Large intestine (tissue), 12 donors: ENCODE measurements at places on chromosomes 12 and 14. TPM values are rescaled to one million over a fixed set of nuclear protein-coding genes. Genes with fewer than 3 reads are reported as not detected.

RPGRIP1 gene
- 0.49 TPM for polyA plus RNA-seq

DNA sequence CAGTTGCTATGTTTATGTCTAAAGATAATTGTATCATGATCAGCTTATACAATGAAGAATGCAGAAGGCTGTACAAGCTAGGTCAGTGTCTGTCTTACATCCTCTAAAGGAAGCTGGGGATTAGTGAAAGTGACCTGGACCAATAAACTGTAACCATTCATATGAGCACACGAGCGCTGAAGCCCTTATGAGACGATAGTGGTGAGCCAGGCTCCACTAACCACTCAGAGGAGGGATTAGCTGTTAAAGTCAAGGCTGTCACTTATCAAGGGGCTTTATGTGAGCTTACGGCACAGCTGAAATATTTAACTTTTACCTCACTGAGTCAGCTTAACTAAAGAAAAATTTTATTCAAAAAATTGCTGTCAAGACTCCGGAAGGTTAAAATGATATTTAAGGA is 30.3 kb downstream of the NDUFA12 start:
- no peaks in the 10 kb centered on the region for H3K4me1 ChIP-seq
- peaks cover 14% of the 10 kb centered on the region for H3K36me3 ChIP-seq
- H3K27me3 ChIP-seq: no peaks in the 10 kb centered on the region
- no peak overlapping the region for H3K27ac ChIP-seq
- H3K4me3 ChIP-seq: no peak overlapping the region

DNA sequence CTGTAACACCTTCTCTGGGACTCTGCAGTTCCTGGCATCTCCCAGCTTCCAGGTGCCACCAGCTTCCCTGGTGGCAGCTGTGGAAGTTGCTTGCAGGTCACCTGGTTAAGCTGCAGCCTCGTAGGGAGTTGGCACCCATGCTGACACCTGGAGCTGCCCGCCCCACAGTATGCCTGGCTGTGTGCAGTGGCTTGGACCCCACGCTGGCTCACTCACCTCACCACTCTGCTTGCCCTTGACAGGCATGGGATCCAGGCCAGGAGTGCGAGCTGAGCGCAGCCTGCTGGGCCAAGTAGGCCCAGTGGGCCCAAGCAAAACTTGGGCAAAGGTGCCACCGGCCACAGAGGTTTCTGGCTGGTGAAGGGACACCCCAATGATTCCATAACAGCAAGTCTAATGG is 48.5 kb downstream of the EGLN3 start:
- peaks cover 12% of the 10 kb centered on the region for H3K4me1 ChIP-seq
- no peak overlapping the region for H3K27ac ChIP-seq
- H3K36me3 ChIP-seq: no peaks in the 10 kb centered on the region
- no peaks in the 10 kb centered on the region for H3K27me3 ChIP-seq
- DNase-seq: no peak

DNA sequence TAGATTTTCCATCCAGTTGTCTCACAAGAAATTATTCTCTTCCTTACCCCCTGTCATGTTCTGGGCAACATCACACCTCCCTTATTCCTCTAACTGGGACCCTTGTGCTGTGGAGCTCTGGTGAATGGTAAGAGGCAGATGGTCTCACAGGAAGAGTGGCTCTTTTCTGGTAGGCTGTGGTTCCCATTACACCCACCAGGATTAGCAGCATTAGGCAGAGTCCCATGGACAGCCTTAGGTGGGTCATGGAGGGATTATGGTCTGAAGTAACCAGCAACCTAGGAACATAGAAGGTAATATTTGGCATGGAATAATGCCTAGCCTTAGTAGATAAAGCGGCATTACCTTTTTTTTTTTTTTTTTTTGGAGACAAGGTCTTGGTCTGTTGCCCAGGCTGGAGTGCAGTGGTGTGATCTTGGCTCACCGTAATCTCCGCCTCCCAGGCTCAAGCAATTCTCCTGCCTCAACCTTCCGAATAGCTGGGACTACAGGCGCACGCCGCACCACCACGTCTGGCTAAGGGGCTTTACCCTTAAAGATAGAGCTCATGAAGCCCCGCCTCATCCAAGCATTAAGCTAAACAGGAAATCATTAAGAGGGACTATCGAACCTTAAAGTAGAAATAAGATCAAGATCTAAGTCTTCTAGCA is 4.0 kb downstream of the C14orf119 start:
- H3K27ac ChIP-seq: no peak overlapping the region
- no peaks in the 10 kb centered on the region for H3K4me1 ChIP-seq
- no peak for DNase-seq
- H3K27me3 ChIP-seq: peaks cover 6% of the 10 kb centered on the region
- no peak overlapping the region for H3K4me3 ChIP-seq

- no peaks in the 10 kb centered on the region for H3K36me3 ChIP-seq
- DNase-seq: peak; percentile 82
- H3K27me3 ChIP-seq: no peaks in the 10 kb centered on the region
- H3K4me1 ChIP-seq: peaks cover 7% of the 10 kb centered on the region
- H3K27ac ChIP-seq: peak overlapping the region; percentile 68
Measured at GRCh38 chr12:46087916-46088439, 97.6 kb upstream of the SCAF11 start.

KLRC1 gene
- polyA plus RNA-seq: 3.7 TPM

DNA sequence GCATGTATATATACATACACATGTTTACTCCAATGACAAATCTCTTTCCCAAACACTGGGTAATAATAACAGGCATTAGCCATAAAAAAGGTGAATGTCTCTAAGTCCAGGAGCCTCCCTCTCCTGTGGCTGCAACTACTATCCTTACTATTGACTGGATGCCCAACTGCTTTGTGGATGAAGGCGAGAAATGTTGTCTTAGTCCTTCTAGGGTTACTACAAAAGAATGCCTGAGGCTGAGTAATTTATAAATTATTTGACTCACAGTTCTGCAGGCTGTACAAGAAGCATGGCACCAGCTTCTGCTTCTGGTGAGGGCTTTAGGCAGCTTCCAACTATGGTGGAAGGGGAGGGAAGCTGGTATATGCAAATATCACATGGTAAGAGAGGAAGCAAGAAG is 366.0 kb upstream of the DDHD1 start:
- H3K4me3 ChIP-seq: no peak overlapping the region
- H3K4me1 ChIP-seq: no peaks in the 10 kb centered on the region

DNA sequence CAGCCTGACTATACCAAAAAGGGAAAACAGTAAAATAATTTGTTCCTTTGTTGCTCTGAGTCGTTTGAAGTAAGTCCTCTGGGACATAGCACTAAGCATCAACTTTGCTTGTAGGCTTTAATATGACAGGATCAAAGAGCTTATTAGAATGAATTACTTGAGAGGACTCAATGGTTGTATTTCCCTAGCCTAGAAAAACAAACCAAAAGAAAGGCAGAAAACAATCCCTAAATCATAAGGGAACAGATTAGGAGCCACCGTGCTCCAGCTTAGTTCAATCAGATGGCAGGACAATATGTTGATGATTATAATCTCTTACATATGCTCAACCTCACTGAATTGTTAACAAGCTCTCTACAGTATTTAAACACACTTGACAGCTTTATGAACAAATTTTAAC is 988.4 kb downstream of the FLRT2 start:
- no peak overlapping the region for H3K4me3 ChIP-seq
- no peak for DNase-seq
- H3K27me3 ChIP-seq: no peaks in the 10 kb centered on the region
- H3K4me1 ChIP-seq: no peaks in the 10 kb centered on the region
- H3K27ac ChIP-seq: no peak overlapping the region

TNFRSF1A gene
- 122 TPM for polyA plus RNA-seq

- no peak overlapping the region for H3K4me3 ChIP-seq
- peaks cover 30% of the 10 kb centered on the region for H3K4me1 ChIP-seq
- H3K27ac ChIP-seq: peak overlapping the region; percentile 35
- H3K27me3 ChIP-seq: no peaks in the 10 kb centered on the region
- no peaks in the 10 kb centered on the region for H3K36me3 ChIP-seq
Measured at GRCh38 chr14:68729556-68729955, 63.3 kb downstream of the ZFP36L1 start.

DNA sequence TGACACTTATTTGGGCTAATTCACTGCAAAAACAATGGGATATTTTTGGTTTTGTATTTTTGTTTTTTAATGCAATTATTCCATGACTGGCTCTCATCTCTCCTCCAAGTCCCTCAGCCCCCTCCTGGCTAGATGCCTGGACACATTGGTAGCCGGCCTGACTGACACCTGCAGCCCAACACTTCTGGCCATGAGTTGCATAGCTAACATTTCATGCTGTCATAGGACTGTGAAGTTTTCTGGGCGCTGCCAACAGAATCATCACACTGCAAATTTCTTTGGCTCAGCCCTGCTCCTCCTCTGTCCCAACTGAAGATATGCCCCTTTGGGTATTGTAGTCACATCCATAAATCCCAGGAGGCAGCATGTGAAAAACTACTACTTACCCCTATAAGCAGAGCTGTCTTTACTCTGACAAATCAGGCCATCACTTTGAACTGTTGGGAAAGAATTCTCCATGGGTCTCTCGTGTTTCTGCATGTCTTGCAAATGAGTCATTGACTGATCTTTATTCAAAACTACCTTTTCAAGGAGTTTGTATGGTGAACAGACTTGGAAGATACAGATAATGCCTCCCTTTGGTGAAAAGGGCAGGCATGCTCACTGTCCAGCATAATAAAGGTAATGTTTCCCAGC is 126.7 kb upstream of the LGR5 start:
- H3K27me3 ChIP-seq: no peaks in the 10 kb centered on the region
- H3K4me3 ChIP-seq: no peak overlapping the region
- H3K36me3 ChIP-seq: no peaks in the 10 kb centered on the region
- DNase-seq: peak; percentile 34

IL31 gene
- polyA plus RNA-seq: not detected

DNA sequence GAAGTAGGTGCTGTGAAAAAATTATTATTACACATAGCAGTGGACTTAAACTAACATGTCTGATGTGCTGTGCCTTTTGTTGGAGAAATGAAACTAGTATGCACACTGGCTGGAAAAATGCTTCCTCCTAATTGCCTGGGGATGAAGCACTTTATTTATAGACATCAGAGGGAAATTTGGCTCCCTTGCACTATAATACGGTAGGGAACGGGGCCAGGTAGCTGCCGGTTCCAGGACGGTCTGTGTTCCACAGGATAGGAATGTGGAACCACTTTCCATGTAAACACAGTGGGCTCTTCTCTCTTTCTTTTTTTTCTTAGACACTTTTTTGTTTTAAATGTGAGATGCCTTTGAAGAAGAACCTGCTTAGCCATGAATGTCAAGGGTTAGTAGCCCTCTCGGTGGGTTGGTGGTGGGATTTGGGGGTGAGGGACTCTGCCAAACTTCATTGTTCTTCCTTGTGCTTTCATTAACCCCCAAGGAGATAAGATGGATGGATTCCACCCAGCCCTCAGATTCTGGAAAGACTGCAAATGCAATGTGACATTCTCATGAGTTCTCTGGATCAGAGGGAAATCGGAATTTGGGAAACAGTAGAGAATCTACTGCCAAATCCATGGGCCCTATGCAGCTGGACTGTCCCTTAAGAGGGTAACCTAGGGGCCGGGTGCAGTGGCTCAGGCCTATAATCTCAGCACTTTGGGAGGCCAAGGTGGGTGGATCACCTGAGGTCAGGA is 58.0 kb upstream of the GSC start:
- no peaks in the 10 kb centered on the region for H3K27me3 ChIP-seq
- no peak overlapping the region for H3K4me3 ChIP-seq
- H3K36me3 ChIP-seq: no peaks in the 10 kb centered on the region
- H3K4me1 ChIP-seq: no peaks in the 10 kb centered on the region
- no peak for DNase-seq

DNA sequence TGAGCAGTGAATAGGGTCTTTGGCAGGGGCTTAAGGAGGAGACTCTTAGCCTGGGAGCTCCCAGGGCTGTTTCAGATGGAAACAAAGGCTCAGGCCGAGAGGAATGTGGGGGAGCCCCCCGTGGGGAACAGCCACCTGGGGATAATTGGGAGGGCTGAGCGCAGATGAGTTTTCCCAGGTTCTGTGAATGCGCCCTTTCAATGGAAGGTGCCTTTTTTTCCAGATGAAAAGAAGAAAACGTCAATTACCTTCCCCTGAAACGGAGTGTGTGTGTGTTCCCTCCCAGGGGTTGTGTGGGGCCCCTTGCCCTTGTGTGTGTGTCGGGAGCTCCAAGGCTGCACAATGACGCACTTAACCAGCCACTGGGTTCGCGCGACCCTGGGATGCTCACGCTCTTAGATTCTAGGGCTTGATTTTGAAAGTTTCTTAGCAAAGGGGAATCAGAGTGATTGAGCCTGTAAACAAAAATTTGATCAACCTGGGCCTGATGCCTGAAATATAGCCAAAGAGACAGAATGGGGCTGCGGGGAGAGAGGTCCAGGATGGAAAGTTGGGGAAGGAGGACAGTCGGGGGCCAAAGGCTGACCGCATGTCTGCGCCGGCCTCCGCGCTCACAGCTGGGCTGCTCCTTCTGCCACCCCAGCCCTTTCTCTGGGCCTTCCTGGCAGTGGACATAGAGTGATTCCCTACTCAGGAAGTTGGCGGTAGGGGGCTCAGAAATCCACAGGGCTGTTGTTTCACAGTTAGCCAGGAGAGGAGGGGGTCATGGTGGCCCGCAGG is 14.6 kb downstream of the MEG3 start:
- H3K36me3 ChIP-seq: peaks cover 2% of the 10 kb centered on the region
- no peak overlapping the region for H3K27ac ChIP-seq
- no peaks in the 10 kb centered on the region for H3K4me1 ChIP-seq
- no peaks in the 10 kb centered on the region for H3K27me3 ChIP-seq

DNA sequence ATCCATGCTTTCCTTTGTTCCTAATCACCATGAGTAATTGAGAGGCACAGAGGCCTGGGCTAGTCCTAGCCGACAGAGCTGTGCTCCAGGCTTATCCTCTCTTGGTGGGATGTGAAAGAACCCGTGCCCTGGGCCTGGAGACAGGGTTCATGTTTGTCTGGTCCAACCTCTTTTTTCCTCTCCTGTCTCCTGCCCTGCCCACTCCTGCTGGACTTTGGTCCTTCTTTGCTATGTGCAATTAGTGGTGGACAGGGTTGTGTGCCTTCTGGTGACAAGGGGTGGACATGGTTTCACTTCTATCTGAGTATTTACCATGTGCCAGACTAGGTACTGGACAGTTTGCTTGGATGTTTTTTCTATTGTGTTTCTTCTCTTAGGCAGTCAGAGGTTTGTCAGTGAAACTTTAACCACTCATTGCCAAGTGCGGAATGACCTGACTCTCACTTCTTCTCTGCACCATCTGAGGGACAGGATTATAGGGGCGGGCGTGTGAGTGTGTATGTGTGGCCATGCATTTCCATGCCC is 126.1 kb downstream of the SMOC1 start:
- peak overlapping the region; percentile 51 for H3K27ac ChIP-seq
- DNase-seq: peak; percentile 93
- H3K4me1 ChIP-seq: peaks cover 16% of the 10 kb centered on the region
- H3K36me3 ChIP-seq: no peaks in the 10 kb centered on the region
- no peak overlapping the region for H3K4me3 ChIP-seq

TMEM263 gene
- 44.4 TPM for polyA plus RNA-seq
